ENCODE measurements at places on chromosomes 3 and 15.

DNA sequence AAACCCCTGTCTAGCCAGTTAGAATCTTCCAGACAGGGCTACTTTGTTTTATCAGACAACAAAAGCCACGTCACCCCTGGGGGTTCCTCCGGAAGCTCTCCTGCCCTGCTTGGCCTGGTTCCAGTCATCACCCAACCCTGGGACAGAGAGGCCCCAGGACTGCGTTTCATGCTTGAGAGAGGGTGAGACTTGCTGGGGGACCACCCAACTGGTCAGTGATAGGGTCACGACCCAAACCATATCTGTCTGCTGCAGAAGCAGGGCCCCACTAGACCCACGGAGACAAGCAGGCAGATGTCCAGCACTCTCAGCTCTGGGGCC lies 1.2 kb downstream of the NT5DC2 start:
- DNase-seq, result no peak

DNA sequence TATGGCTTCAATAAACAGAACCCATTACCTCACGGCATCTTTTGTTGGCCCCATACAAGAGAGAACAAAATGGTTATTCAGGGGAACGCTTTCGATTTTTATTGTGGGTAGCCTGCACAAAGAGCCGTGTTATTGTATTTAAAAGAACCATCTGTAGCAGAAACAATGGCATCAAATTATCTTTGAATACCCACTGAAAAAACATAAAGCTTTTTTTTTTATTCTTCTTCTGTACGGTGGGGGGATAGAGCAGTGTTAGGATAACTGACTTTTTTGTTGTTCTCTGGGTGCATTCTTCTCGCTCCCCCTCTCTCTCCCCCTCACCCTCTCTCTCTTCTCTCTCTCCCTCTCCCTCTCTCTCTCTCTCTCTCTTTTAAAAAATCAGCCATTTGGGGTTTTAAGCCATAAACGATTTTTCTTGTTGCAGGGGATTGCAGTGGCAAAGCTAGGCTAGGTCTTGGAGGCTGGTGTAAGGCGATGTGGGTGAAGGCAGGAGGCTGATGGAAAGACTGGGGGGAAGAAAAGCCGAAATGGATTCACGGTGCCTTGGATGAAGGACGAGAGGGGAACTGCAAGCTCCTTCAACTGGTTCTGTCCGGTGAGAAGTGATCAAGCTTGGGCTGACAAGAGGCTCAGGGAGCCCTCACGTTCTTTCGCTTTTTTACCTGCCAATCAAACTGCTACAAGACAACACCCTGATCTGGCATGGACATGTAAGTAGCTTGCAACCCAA lies 12.4 kb upstream of the SOX2 start:
- no peak for DNase-seq

GRCh38 chr15:82894971-82895520 lies 57.5 kb downstream of the HOMER2 start:
- DNase-seq, result no peak

DNA sequence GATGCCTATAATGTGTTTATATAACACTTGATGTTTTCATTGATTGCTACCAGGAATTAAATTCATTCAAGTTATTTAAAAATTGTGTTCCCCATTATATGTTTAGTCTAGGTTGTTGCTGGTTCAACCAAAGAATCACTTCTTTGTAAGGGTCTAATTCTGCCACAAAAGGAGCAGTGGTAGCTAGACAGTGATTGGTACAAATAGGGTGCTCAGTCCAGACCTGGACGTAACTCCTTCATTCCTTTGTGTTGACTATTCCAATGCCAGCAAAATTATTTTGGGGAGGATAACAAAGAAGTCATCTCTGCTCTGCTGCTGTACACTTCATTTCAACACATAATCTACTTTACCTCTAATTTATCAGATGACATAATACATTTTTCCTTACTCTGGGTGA lies 1.2 kb downstream of the CHMP2B start:
- DNase-seq, result no peak

DNA sequence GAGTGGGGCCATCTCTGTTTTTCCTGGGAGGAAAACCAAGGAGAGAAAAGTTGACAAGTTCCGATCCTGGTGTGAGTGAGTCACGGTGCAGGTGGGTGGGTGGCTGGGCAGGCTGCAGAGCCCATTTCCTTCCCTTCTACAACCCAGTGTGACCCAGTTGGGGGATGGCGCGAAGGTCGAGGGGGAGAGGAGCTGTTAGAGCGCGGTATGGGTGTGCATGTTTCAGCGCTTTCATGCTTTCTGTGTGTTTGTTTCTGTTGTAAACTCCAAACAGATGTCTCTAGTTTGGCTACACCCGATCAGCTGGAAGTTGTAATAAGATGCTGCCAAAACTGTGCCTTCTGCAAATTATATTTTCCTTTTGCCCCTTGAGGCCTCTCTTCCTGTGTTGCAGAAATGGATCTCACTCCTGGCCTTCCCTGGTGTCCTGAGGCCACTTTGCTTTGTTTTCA lies 3.8 kb downstream of the FAM43A start:
- no peak for DNase-seq

GRCh38 chr15:40563426-40563825 lies 1.4 kb downstream of the CCDC32 start:
- no peak for DNase-seq

GRCh38 chr15:68676926-68677325 lies 98.1 kb downstream of the CORO2B start:
- DNase-seq, result no peak

- peak; percentile 47 for DNase-seq
These were observed 30.2 kb upstream of the ZNF609 start for GRCh38 chr15:64430000-64430735.

DNA sequence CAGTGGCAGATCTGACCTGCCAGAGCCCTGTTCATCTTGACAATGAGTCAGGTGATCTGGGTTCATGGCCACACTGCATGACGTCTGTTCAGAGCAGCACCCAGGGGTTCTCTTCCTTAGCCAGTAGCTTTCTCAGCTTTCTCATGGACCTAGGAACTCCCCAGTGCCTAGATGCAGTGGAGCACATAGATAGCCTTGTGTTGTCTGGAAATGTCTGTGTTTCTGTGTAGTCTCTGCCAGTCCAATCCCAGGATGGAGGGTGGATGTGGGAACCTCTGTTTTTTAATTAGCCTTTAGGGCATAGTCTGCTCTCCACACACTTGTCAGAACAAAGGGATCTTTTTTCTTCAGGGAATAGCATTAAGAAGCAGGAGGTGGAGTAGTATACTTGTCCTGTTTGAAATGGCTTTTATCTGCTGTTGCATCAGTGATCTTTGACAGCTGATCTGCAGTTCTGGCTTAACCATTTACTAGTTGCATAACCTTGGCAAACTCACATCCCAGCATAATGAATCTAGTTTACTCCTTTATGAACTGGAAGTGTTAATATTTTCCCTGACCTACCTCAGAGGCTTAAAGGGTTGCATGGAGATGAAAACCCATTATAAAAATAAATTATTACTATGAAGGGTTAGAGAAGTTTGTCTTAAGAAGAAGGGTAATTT lies 16.1 kb upstream of the CACNA1D start:
- no peak for DNase-seq

DNA sequence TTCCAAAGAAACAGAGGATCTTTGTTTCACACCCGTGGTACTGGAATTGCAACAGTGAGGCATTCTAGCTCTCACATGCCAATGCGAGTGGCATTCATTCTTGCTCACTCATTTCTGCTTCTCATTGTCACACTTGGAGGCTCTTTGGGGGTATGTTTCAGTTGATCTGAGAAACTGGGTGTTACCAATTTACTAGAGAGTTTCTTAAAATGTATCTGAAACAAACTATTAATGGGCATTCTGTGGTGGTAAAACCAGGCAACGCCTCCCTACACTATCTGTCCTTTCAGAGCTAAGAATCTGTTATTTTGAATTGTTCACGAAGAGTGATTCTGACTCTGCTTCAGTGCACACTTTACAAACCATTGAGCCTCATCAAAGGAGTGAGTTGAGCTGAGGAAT lies 140.6 kb upstream of the BHLHE40 start:
- DNase-seq, result no peak

DNA sequence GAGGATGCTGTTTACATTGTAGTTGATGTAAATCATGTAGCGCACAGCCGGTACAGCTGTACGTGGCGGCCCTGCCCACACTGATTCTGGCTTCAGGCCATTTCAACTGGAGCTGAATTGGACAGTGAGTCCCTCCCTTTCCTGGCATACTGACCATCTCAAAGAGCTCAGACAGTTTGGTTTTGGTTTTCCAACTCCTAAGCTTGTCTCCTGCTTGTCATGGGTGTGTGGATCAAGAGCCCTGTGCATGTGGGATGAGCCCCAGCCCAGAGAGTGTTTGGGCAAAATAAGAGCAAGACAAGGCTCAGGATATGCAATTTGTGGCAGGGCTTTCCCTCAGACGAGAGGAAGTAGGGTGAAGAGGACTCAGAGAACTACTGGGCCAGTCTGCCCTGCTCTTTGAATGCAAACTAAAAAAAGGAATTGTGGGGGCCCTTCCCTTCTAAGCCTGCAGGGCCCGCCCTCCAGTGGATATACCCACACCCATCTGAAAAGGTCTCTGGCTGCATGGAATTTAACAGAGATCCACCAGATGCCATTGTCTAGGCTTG lies 13.3 kb downstream of the ITGA11 start:
- no peak for DNase-seq

DNA sequence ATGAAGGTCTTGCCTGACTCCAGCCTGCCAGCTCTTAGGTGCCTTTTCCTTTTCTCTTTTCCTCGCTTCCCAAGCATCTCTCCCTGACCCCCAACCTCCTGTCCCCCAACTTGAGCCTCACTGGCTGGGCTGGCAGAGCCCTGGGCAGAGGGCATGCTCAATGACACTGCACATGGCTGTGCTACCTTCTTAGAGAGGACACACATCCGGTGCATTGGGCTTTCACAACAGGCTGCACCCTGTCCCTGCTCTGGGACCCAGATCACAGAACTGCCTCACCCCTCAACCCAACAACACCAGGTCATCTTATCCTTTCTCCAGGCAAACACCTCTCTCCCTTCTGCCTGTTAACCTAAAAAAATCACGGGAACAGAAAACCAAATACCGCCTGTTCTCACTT lies 7.5 kb upstream of the ANKDD1A start:
- no peak for DNase-seq

GRCh38 chr15:29380466-29380865 lies 110.8 kb upstream of the NSMCE3 start:
- no peak for DNase-seq

DNA sequence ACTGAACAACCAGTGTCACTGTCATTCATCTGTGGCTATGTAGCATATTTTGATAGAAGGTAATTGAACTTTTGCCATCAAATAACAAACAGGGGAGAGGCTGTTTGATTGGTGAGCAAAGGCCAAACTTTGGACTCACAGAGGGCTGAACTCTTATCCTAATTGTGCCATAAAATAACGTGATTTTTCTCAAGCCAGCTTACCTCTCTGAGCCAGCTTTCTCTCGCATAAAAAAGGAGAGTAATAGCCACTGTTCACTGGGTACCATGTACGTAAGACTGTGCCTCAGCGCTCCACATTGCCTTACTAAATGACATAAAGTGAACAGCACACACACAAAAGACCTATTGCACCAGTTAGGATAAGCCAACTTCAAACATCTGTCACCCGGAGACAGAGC lies 216.9 kb downstream of the LRTM1 start:
- no peak for DNase-seq

GRCh38 chr15:35196273-35196672 lies 111.2 kb upstream of the NANOGP8 start:
- DNase-seq, result no peak

DNA sequence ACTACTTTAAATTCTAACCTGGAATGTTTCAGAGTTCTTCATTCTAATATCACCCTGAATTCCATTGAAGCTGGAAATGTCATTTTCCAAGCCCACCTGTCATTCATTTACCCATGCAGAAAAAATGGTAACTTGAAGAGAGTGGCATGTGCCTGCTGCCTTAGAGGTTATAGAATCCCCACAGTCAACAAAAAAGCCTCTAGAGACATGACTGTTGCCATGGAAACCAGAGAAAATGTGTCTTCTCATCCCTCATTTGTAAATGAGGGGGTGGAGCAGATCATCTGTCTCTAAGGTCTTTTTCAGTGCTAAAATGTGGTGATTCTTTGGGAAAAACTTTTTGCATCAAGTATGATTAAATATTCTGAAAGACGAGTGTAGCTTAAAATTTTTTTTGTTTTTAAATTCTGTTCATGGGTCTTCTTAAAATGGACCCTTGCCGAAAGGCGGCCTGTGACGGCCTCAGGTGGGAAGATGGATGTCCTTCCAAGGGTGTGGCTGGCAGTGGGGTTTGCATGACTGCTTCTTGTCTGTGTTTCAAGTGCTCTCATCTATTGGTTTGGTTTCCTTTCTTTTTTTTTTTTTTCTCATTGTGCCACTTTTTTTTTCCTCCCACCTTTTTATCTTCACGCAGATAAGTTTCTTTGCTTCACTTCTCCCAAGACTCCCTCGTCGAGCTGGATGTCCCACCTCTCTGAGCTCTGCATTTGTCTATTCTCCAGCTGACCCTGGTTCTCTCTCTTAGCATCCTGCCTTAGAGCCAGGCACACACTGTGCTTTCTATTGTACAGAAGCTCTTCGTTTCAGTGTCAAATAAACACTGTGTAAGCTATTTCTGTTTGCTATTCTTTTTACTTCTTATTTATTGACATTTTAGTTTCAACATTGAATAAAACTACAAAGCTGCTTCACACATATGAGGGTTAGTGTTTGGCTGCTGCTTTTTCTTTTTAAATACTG lies 23.0 kb downstream of the TPM1 start:
- no peak for DNase-seq

GRCh38 chr3:82475306-82475705 lies 713.9 kb upstream of the GBE1 start:
- no peak for DNase-seq

DNA sequence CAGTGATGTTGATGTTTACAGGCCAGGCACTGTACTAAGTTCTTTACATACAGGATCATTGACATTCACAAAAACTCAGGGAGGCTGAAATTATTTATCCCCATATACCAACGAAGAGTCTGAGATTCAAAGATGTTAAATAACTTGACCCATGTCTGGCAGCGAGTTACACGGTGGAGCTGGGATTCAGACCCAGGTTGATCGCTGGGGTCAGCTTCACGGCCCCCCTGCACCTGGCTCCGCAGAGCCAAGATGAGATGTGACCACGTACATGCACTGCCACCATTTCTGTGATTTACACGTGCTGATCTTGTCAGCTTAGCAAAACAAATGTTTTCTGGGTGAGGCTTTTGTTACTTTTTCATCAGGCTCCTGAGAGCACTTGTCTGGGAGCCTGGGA lies 109.8 kb downstream of the EEFSEC start:
- DNase-seq, result no peak

DNA sequence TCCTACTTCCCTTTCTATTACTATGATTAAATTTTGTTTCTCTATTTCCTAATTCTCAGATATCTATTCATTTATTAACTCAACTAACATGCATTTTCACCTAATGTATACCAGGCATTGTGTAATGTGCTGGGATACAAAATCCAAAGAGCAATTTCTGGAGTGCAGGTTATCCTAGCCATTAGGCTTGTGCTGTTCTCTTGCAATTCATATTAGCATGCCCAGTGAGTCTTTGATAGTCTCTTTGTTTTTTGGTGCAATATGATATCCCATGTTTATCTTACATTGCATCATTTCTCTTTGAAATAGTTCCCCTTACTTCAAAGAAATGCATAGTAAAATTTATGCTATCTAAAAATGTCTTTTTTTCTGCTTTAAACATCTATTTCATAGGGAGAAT lies 13.9 kb upstream of the DPPA4 start:
- no peak for DNase-seq

GRCh38 chr15:62593681-62594399 lies 428.8 kb upstream of the C2CD4B start:
- DNase-seq, result no peak

- DNase-seq, result no peak
These were observed 7.8 kb upstream of the ICE2 start for GRCh38 chr15:60486742-60487141.

- DNase-seq, result no peak
These were observed 185.2 kb downstream of the ANXA2 start for GRCh38 chr15:60212536-60212935.

- DNase-seq, result peak; percentile 19
These were observed 12.0 kb upstream of the FGD5 start for GRCh38 chr3:14806641-14807263.
